ENCODE measurements at places on chromosomes 2 and 18. TPM values are rescaled to one million over a fixed set of nuclear protein-coding genes. Genes with fewer than 3 reads are reported as not detected.

POTEJ gene
- not detected for total RNA-seq

CHST9 gene
- 1.6 TPM for total RNA-seq

FOXI3 gene
- not detected for total RNA-seq

ABCG8 gene
- total RNA-seq: not detected

VAMP8 gene
- total RNA-seq: 55.7 TPM

KCNS3 gene
- 76.4 TPM for total RNA-seq

MAPK4 gene
- total RNA-seq: 0.64 TPM

CSRNP3 gene
- 1.4 TPM for total RNA-seq

GAD1 gene
- total RNA-seq: 0.15 TPM

C2orf72 gene
- 7.2 TPM for total RNA-seq

FOXD4L1 gene
- total RNA-seq: not detected

GREB1L gene
- total RNA-seq: 6.6 TPM

DNA sequence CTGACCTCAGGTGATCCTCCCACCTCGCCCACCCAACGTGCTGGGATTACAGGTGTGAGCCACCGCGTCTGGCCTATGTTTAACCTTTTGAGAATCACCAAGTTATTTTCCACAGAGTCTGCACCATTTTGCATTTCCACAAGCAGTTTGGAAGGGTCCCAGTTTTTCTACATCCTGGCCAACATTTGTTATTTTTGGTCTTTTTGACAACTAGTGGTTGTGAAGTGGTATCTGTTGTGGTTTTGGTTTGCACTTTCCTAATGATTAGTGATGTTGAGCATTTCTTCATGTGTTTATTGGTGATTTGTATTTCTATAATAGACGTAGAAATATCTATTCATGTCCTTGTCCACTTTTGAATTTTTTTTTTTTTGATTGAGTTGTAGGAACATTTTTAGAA, 67.9 kb downstream of the BIRC6 start:
- DNase-seq: no peak

- DNase-seq: no peak
Measured at GRCh38 chr2:57177176-57177575, 869.4 kb upstream of the VRK2 start.

DNA sequence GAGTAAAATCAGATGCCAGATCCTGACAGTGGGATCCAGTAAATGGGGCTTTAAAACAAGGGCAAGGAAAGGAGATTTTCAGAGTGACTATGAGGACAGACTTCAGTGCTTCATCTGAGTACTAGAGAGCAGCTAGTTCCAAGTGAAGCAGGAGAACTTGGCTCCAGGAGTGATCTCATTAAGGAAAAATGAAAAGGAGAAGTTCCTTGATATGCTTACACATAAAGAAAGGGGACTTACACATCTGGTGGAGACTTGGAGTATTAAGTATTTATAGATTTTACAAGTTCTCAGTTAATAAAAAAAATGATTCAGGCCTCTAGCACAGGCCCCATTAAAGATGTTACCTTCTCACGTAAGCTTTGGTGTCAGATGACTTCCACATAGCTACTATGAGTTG, 105.8 kb downstream of the ICOS start:
- DNase-seq: no peak

DNA sequence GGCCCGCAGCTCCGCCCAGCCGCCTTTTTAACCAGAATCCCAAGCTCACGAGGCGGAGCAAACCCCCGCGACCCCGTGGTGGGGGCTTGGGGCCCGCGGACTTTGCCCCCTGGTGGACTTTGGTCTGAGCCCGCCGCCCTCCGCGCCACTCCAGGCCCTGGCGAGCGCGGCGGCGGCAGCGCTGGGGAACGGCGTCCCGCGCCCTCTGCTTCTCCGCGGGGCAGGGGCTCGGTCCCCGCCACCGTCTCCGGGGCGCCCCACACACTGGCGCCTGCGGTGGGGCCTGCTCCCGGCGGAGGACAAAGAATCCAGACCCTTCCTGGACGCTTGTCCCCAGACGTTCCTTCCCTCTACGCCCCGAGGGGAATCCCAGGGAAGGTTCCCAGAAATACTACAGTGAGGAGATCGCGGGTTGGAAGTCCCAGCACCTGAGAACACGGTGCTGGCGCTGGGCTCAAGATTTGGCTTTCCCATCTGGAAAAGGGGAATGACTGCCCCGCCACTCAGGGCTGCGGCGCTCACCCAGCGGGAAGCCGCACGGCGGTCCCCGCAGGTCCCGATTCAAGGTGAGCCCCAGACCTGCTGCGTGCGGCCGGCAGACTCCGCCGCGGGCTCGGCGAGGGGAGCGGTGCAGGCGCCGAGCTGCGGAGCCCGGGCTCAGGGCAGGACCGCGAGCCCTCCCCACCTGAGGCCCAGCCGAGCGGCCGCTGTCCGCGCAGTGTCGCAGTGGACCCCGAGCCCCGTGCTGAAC, at the start of gene HAAO:
TSS of gene HAAO (minus strand) at position 1 of the 751 bp plus-strand sequence. CDS start 47 bp downstream, outside the sequence.
- no peak for DNase-seq

- no peak for DNase-seq
Measured at GRCh38 chr18:59848002-59848401, 51.8 kb upstream of the PMAIP1 start.

- DNase-seq: no peak
Measured at GRCh38 chr18:39795350-39795749, 2159.7 kb upstream of the PIK3C3 start.

- peak; percentile 44 for DNase-seq
Measured at GRCh38 chr18:51195451-51196117, 1.9 kb downstream of the MEX3C start.

- DNase-seq: no peak
Measured at GRCh38 chr18:37481072-37481471, 84.5 kb downstream of the CELF4 start.

DNA sequence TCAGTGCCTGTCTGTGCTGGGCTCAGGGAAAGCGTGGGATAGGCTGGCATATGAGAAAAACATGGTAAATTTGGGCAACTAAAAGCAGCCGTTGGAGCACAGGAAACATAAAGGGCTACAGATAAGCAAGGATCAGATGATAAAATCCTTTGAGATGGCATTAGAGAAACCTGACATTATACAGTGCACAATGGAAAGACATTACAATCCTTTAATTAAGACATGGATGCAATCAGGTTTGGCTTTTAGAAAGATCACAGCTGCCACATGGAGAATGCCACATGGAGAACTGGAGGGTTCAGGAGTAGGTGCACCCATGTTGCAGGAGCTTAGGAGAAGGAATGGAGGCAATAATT, 117.3 kb downstream of the CDC42EP3 start:
- DNase-seq: no peak

DNA sequence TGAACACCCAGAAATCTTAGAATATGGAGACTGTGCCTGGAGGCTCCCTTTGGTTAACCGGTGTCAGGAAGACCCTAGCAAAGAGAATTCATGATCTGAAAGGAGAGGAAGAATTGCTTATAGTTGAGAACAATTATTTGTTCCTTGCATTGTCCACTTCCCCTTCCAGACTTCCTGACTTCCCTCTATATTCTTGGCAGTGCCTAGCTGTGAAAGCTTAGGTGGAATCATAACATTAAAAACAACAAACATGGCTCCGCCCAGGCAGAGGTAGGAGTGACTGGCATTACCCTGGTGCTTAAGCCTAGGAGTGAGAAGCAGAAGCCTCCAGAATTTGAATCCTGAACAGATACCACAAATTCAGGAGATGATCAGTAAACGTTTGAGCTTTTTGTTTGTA, 1.9 kb downstream of the TTL start:
- no peak for DNase-seq

DNA sequence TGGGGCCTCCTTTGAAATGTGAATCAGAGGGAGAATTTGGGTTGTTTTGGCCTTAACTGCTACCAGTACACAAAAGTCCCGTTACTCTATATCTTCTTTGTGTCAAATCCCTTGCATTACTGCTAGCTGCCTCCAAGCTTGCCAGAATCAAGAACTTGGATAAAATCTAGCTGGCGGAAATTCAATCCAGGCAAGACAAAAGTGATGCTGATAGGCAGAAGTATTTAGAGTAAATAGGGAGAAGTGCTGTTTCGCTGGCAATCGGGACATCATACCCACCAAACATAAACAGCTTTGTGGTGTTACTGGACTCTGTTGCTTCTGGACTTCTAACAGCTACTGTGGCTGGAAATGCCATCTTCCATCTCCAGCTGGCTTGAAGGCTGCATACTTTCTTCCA, 2.5 kb downstream of the IFIH1 start:
- no peak for DNase-seq

- DNase-seq: no peak
Measured at GRCh38 chr18:76589866-76590265, 94.8 kb upstream of the ZNF516 start.

- DNase-seq: no peak
Measured at GRCh38 chr18:59906203-59906602, 6.4 kb downstream of the PMAIP1 start.

GRCh38 chr2:174493549-174494331, 6.9 kb upstream of the GPR155 start:
- DNase-seq: no peak

DNA sequence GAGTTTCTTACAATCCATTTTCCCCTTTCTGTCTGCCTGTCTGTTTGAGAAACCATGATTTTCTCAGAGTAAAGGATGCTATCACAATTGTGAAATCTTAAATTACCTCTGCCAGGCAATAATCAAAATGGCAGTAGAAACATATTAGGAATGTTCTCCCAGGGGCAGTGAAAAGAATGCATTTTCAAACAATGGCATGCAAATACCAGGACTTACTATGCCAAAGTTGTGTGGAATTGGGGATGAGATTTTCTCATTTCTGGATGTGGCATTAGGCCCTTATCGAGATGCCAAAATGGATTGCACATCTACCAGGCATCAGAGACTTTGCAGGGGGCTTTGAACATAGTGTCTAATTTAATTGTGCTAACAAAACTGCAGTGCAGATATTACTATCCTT, 821.4 kb downstream of the RNF144A start:
- DNase-seq: no peak

DNA sequence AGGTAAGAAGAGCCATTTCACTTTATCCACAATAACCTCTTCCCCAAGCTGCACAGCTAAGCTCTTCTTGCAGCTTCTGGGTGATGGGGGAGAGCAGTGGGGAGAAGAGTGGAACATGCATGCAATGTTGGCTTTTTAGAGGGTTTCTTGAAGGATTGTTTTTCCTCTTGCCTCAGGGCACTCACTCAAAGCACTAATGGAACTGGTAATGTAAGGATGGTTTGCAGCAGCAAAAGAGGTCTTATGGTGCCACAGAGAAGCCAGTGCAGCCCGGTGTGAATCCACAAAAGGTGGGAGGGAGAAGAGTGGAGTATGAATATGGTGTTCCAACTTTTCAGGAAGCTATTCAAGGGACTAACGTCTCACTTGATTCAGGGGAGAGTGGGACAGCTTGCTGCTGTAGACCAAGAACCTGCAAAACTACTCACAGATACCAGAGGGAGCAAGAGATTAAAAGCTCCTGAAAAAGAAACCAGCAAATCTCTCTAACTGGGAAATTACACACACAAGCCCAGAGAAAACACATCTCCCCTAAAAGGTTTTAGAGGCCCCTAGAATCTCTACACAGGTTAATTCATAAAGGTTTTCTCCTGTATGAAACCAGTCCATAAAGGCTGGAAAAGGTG, 116.4 kb downstream of the CHN1 start:
- DNase-seq: no peak

DNA sequence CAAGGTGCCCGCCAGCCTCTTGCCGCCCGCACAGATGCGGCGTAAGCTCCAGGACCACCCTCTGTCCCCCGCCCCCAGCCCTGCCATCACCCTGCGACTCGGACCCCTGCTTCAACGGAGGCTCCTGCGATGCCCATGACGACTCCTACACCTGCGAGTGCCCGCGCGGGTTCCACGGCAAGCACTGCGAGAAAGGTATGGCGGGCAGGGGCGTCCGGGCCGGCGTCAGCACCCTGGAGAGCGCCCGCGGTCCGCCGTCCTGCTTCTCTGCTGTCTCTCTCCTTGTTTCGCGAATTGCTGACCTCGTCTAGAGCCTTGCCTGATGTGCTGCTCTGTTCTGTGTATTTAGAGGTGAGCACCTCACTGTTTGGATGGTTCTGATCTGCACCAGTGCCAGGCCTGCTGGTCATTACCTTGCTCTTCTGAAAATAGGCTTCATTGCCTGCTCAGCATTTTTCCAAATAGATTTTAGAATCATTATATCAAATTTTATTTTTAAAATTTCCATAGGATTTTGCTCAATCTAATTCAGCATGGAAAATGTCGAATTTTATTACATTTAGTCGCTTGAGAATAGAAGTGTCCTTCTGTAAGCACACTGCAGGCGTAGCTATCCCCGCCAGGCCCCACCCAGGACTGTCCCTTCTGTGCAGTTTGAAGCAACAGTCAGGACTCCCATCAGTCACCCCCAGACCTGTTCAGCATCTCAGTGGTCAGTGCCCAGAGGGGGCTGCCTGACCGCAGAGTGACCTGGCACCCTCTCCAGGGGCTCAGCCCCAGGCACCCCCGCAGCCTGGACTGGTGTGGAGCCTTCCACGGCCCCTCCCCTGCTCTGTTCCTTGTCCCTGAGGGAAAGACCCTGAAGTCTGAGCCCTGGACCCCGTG, 51.6 kb downstream of the SNED1 start:
- DNase-seq: no peak

DNA sequence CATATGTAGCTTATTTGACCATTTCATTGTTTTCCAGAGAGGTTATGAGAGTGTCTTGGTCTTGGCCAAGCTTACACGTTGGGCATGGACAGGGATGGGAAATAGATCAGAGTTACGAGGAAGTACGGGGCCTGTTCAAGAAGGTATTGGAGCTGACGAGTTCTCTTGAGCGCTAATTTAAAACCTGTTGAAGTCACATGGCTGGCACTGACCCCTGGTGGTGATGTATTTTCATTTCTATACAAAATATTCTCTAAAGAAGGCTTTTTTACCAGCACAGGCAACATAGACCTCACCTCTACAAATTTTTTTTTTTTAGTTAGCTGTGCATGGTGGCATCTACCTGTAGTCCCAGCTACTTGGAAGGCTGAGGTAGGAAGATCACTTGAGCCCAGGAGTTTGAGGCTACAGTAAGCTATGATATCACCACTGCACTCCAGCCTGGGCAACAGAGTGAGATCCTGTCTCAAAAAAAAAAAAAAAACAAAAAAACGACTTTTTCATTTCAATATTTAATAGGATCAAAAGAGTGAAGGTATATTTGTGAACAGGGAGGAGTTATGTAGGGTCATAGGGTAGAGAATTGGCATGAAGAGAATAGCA, 19.6 kb downstream of the UGP2 start:
- no peak for DNase-seq

DNA sequence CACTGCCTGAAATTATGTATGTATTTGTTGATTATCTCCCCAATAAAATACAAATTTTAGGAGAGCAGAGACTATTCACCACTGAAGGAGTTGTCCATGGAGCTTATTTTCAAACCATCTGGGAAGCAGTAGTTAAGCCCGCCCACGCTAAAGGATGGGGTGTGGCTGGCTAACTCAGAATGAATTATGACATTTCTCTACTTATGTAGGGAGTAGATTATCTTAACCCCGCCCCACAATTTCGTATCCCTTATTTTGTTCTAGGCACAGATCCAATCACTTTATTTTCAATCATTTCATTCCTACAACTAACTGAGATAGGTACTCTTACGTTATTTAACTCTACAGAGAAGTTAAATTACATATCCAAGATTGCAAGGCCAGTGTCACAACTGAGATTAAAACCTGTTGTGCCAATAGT, 1.4 kb upstream of the LAPTM4A start:
- DNase-seq: peak; percentile 53

GRCh38 chr2:120747706-120748105, 12.0 kb downstream of the GLI2 start:
- no peak for DNase-seq

All from breast epithelium (tissue), 4 donors.